ENCODE measurements at places on chromosomes 4 and X.

- no peak for DNase-seq
These were observed 294.7 kb upstream of the CT83 start for GRCh38 chrX:116757491-116757890.

GRCh38 chrX:37763400-37763799 is 16.5 kb upstream of the CYBB start:
- DNase-seq: no peak

GRCh38 chrX:3345281-3346191 is 916 bp downstream of the MXRA5 start:
- DNase-seq: no peak

DNA sequence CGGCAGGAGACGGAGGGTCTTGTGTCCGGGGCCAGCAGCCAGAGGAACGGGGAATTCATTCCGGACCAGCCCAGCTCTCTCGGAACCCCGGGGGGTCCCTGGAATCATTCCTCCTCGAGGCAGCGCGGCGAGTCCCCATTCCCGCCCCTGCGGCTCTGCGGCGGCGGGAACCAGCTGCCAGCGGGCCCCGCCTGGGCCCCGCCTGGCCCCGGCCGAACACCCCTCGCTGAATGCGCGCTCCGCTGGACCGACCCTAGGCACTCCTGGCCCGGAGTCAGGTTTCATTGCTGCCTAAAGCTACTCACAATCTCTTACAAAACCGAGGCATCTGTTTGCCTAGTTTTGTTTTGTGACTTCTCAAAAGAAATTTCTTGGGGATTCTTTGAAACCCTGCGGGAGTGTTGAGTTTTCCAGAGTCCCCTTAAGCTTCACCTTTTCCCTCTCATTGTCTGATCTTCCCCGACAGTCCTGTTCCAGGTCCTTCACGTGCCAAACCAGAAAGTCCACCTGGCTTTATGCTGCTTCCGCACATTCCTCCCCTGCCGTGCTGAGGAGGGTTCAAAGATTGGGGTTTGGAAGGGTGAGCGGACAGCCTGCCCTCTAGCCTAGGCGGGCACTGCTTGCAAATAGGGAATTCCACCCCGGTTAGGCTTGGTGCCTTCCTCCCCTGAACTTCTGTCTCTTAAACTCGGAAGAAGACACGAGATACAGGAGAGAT is 789 bp downstream of the ARHGAP10 start:
- DNase-seq: peak; percentile 4

DNA sequence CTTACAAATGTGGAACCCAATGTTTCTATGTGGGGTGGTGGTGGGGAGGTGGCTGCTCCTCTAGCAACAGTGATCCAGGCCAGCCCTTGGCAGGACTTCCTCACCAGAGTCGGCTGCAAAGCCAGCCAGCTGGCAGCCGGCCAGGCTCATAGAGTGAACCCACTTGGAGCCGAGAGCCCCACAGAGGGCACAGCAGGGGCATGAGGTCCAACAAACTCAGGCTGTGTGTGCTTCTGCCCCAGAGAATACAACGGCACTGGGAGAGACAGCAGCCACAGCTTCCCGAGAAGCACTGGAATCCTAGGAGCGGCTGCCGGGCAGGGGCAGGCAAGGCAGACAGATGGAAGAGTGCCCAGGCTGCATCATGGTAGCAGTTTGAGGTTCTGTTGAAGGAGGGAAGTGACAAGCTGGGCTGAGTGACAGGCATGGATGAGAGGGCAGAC is 23.5 kb upstream of the SOWAHD start:
- DNase-seq: no peak

GRCh38 chr4:46820154-46820553 is 88.9 kb downstream of the COX7B2 start:
- no peak for DNase-seq

GRCh38 chr4:3257556-3258482 is 8.9 kb downstream of the MSANTD1 start:
- DNase-seq: no peak

DNA sequence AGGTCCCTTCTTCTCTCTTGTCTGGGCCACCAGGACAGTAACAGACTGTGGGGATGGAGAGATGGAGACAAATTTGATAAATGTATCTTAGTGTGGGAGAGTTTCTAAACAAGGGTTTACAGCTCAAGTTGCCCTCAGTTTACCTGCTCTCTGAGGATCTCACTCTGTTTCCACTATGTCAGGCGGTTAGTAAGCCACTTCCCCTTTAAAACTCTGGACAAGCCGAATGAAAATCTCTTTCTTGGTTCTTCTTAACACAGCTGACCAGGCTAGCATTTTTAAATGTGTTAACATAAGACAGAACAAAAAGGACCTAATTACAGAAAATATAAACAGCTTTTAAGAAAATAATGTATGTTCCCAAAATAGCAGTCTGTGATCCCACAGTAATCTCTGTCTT is 2.9 kb upstream of the SCARB2 start:
- DNase-seq: no peak

GRCh38 chr4:140152013-140152703 is 1.8 kb downstream of the MAML3 start:
- DNase-seq: peak; percentile 66

DNA sequence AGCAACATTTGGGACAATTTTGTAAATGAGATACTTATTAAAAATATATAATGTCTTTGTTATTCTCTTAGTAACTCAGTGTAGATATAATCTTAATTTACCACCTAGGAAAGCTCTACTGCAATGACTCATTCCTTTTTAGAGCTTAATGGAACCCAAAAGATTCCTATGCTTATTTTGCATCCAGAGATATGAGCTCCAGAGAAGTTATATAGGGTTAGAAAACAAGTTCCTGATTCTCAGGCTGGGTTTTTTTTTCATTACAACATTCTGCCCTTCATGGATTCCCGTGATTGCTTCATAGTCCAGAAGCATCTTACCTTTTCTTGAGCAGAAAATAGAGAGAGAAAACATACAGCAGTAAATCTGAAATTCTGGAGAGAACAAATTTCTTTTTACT is 57.9 kb upstream of the CXCL8 start:
- DNase-seq: no peak

DNA sequence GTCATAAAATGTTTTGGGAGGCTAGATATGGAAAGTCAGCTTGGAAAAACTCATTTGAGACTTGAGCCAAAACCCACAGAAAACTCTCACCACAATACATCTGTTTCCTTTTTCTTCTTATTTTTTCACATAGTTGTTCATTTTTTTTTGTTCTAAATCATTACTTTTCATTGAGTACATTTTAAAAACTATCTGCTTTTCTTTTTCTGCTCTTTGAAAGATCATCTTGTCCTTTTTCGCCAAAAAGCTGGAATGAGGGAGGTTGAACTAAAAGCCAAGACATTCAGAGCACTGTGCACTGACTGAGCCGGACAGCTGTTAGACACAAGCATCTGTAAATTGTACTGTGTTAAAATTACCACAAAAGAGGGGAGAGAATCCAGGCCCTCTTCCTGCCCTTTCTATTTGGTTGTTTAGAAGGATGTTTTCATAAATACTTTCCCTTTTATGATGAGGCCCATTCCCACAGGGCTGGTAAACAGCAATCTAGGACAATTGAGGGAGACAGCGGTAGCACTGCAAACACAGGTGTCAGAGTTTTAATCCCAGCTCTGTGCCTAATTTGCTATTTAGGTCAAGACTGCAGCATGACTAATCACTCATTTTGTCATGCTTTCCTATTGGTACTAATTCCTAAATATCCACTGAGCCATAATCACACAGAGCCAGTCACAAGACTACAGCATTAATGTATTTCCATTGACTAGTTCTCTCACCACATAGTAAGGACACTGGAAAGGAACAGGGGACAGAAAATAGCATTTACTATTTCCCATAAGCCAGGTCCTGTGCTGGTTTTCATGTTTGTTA is 7.3 kb upstream of the RNF150 start:
- DNase-seq: no peak

- no peak for DNase-seq
These were observed 152.3 kb downstream of the CBR4 start for GRCh38 chr4:168857546-168858314.

DNA sequence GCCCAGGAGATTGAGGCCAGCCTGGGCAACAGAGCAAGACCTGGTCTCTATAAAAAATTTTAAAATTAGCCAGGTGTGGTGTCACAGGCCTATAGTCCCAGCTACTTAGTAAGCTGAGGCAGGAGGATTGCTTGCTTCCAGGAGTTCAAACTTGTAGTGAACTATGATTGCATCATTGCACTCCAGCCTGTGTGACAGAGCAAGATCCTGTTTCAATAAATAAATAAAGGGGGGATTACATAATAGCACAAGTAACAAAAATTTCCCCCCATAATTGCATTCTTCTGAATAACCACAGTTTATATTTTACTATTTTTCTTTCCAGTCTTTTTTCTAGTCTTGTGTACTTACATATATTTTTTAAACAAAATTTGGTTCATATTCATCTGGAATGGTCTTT is 135.6 kb downstream of the CHIC2 start:
- DNase-seq: no peak

- no peak for DNase-seq
These were observed 499.0 kb downstream of the PDGFC start for GRCh38 chr4:156472624-156473023.

- no peak for DNase-seq
These were observed 125.4 kb downstream of the ATXN3L start for GRCh38 chrX:13194291-13195103.

- no peak for DNase-seq
These were observed 641.8 kb downstream of the FSTL5 start for GRCh38 chr4:161522031-161522430.

DNA sequence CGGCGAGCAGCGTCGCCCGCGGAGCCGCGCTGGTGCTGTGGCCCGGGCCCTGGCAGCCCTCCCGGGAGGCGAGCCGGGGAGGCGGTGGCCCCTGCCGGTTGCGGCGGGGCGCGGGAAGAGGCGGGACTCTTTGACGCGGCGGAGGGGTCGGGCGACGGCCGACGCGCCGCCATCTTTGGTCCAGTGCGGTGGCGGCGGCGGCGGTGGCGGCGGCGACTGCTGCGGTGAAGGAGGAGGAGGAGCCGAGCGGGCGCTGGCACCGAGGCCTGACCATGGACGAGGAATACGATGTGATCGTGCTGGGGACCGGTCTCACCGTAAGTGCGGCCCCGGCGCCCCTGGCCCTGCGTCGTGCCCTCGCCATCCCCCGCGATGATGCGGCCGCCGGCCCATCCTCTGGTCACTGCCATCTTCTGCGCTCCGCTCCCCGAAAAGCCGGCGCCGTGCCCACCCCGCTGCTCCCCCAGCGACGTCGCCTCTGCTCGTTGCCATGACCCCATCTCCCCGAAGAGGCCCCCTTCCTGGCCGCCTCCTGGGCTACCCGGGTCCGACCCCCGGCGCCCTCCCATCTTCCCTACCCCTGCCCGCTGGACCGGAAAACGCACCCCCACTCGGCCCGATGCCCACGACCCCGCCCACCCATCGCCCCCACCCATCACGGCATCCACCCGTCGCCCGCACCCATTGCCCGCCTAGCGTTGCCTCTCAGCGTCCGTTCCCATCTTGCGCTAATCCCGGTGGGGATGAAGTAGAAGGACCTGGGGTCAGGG is at the start of gene GDI1:
Gene GDI1 (plus strand): TSS at position 172 of the 770 bp plus-strand sequence. CDS start 101 bp downstream, at position 273.
- peak; percentile 59 for DNase-seq

DNA sequence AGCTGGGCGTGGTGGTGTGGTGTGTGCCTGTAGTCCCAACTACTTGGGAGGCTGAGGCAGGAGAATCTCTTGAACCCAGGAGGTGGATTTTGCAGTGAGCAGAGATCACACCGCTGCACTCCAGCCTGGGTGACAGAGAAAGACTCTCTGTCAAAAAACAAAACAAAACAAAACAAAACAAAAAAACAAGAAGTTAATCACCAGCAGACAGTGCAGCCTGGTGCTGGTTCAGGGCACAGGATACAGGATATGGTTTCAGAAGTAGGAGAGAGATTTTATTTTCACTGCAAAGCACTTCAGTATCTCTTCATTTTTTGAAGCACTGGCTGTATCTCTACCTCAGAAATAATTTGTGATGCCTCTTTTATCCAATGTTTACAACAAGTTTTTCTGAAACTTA is 1222.9 kb upstream of the PRKX start:
- no peak for DNase-seq

DNA sequence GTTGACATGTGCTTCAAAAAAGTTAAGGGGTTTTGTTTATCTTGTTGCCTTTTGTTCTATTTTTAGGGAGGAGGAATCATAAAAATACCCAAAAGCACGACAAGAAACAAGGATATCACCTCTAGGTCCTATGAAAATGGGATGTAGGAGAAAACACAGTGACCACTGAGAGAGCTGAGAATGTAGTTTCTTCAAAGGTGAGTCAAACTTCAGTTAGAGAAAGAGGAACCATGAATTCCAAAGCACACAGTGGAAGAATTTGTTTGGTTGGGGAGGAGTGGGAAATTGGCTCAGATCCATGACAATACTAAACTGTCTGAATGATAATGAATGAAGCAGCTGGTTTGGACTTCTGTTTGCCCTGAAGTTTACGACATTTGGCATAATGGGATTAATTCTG is 19.1 kb upstream of the FRYL start:
- no peak for DNase-seq

DNA sequence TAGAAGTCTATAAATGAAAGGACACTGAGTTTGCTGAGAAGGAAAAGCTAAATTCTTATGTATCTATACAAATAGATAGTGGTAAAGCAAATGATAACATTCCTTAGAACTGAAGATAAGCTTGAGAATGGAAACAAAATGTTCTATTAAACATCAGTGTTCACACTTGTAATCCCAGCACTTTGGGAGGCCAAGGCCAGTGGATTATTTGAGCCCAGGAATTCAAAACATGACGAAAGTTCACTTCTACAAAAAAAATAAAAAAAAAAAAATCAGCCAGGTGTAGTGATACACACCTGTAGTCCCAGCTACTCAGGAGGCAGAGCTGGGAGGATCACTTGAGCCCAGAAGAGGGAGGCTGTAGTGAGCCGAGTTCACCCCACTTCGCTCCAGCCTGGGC is 199.8 kb downstream of the COMMD8 start:
- no peak for DNase-seq
